ENCODE measurements at places on chromosomes 4 and X. TPM values are rescaled to one million over a fixed set of nuclear protein-coding genes. Genes with fewer than 3 reads are reported as not detected.

The TMPRSS11D gene
- not detected for total RNA-seq

The SORBS2 gene
- total RNA-seq = 289 TPM

The RTL3 gene
- total RNA-seq = 0.87 TPM

DNA sequence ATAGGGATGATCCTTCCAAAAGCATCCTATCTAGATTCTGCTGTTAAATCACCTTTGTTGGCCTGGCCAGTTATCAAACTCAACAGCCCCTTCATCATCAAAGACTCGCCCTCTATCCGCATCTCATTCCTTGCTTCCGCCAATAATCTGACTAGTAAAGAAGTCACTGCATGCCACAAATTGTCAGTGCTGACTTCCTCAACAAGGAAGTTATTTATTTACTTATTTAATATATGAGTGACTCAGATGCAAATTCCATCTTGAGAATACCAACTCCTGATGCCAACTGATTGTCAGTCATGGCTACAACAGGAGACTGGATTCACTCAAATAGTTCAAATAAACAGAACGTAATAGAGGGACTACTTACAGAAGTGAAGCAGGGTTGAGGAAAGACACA, 283.8 kb downstream of the TRIML1 start:
- H3K4me3 ChIP-seq = no peak overlapping the region
- H3K27ac ChIP-seq = no peak overlapping the region
- no peaks in the 10 kb centered on the region for H3K27me3 ChIP-seq
- DNase-seq = no peak
- H3K4me1 ChIP-seq = no peaks in the 10 kb centered on the region

GRCh38 chrX:148867596-148867995, 367.2 kb downstream of the AFF2 start:
- no peaks in the 10 kb centered on the region for H3K4me1 ChIP-seq
- H3K27me3 ChIP-seq = no peaks in the 10 kb centered on the region
- H3K27ac ChIP-seq = no peak overlapping the region
- H3K36me3 ChIP-seq = no peaks in the 10 kb centered on the region
- DNase-seq = no peak
- no peak overlapping the region for H3K4me3 ChIP-seq
